Stimulated activated CD4-positive, alpha-beta T cell treated with anti-CD3 and anti-CD28 coated beads, Interleukin-4, amount 100 ng/mL, for 1 hour (primary cell): ENCODE measurements at places on chromosomes 5 and 9.

DNA sequence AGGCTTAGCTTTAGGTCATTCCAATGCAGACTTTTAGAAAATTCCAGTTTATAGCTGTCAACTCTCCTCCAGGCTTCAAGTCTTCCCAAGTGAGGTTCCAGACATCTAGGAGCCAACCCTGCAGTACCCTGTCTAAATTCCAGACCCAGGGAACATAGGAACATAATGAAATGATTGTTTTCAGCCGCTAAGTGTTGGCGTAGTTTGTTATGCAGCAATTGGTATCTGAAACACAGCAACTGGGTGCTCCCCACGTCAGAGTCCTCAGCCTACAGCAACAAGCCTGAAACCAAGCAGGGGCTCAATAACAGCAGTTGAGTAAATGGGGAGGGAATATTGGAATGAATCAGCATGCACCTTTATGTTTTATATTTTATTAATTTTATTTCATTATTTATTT lies 66.8 kb downstream of the BOD1 start:
- DNase-seq = no peak

GRCh38 chr5:3333105-3333504 lies 262.5 kb upstream of the IRX1 start:
- no peak for DNase-seq

GRCh38 chr5:154446195-154447088 lies 645 bp downstream of the SAP30L start:
- peak; percentile 40 for DNase-seq

- no peak for DNase-seq
These were observed 2.8 kb upstream of the PRLR start for GRCh38 chr5:35233121-35233520.

GRCh38 chr5:57764479-57765089 lies 282.0 kb upstream of the ACTBL2 start:
- DNase-seq = no peak

DNA sequence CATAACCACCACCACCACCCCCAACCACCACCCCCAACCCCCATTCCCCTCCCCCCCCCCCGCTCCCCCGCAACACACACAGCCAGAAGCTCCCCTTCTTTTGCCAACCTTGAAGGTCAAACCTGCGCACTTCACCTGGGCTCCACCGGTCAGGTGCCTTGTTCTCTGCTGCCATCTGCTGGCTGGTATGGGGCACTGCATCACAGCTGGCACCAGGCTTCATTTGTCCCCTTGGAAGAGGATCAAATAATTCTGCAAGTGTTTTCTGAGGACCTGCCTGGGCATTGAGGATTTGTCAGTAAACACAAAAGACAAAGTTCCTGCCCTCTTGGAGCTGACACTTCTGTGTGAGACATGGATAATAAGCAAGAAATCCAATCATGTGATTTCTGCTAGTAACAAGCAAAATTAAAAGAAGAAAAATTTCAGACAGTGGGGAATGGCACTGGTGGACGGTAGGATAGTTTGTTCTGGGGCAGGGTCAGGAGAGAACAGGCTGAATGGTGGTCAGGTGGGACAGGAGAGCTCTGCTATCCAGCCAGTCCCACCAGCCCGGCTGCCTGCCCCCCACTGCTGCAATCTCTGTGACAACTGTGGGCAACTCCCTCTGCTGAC lies 55.6 kb upstream of the LMX1B start:
- DNase-seq = peak; percentile 62

DNA sequence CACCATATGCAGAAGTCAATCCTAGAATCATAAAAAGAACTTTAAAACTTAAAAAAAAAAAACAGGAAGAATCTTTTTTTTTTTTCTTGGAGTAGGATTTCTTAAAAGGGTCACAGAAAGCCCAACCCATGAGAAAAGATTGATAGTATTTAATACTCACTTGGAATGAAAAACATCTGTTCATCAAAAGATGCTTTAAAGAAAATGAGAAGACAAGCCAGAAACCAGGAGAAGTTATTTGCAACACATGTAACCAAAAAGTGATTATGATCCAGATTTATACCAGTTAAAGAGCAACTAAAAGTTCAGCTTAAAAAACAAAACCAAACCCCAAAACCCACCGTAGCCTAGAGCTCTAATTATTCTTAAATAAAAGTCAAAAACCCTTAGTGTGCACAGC lies 69.3 kb downstream of the TLE4 start:
- DNase-seq = no peak

DNA sequence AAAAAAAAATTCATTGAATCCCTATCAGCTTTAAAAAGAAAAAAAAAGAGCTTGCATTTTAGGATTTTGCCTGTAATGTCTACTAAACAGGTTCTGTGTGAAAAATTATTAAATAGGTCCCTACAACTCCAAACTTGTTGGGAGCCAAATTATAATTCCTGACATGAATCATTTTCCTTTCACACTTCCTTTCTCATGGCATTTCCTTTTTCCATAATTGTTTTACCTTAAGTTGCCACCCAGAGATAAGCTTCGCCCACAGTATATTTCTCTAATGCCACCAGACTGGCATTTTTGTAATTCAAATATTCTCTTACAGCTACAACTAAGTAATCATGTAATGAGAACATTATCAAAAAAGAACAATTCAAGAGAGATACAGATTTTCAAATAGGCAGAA lies 348.8 kb downstream of the EFNA5 start:
- no peak for DNase-seq

DNA sequence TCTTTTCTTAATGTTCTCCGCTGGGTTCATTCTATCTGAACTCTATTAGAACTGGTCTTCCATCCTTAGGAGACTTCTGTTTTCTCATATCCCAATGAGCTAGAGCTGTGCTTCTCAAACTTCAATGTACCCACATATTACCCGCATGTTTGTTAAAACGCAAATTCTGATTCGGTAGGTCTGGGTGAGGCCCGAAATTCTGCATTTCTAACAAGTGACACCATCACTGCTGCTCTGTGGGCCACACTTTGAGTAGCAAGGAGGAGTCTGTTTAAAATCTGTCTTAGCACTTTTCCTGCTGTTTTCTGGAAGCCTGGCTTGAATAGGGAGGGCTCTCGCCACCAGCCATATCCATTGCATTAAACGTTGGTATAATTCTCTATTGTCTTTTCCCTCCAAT lies 151.9 kb upstream of the CLINT1 start:
- DNase-seq = no peak

DNA sequence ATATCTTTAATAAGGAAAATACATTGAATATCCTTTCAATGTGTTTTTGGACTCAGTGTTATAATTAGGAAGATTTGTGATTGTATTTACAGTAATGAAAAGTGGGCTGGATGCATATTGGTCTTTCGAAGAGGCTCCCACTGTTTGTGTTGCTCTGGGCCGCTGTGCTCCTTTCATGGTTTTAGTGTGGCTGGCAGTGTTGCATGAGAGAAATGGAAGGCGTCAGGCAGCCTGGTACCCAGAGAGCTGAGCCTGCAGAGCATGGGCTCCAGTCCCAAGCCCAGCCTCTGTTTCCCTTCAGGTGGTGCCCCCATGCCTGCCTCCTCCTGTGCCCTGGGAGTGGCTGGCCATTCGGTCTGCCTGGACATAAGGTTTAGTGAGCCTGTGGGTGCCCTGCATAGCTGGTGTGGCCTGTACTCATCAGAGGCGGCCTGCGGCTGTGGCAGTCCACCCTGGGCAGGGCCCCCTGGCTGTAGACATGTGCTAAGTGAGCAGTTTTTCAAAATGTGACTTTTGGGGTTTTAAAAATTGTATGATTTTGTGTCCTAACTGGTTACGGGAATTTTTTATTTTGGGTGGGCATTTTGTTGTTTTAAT lies 27.4 kb upstream of the FAM120AOS start:
- no peak for DNase-seq

- DNase-seq = peak; percentile 46
These were observed 772 bp downstream of the DCAF10 start for GRCh38 chr9:37801287-37801850.

DNA sequence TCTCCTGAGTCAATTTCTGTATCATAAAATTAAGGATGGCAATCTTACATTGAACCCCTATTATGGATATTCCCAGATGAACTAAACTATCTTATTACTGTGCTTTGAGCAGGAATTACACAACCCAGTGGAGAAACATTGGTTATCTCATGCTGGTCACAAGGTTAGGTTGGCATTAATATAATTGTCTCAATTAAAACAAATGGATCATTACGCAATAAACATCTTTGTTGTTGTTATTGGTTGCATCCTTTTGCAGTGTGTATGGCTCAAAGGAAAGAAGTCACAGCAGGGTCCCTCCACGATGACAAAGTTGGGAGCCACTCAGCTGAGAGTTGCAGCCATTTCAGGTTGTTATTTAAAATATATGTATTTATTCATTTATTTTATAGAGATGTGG lies 297.0 kb upstream of the KLF4 start:
- no peak for DNase-seq

DNA sequence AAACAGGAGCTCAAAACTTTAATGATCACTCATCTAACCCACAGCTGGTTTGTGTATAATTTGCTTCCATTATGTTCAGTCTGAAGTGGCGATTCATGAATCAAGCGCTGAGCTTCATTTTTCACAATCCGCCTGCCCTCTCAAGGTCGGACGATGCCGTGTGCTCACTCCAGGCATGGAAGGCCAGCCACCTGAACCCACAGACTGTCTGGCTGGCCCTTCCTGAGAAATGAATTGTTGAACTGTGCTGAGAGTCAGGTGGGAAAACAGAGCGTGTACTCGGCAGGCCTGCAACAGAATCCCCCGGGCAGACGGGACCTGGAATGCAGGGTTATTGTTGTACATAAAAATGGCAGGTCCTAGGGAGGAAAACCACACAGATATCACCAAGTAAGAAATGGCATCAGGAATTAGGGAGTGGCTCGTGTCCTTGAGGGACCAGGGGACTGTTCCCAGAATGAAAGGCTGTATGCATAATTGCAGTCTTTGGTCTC lies 375.7 kb downstream of the IRX2 start:
- no peak for DNase-seq
